Activated CD8-positive, alpha-beta memory T cell treated with anti-CD3 and anti-CD28 coated beads, Interleukin-2, amount 10 ng/mL, durations not matched to agents 7 days and 5 days (primary cell): ENCODE measurements at places on chromosomes 1 and 21.

GRCh38 chr21:35905096-35905962 is 155.0 kb downstream of the SETD4 start:
- DNase-seq, result no peak

GRCh38 chr1:205688171-205689080 is 8.1 kb upstream of the SLC45A3 start:
- no peak for DNase-seq

- no peak for DNase-seq
Measured at GRCh38 chr1:88557014-88557413, 127.1 kb upstream of the PKN2 start.

DNA sequence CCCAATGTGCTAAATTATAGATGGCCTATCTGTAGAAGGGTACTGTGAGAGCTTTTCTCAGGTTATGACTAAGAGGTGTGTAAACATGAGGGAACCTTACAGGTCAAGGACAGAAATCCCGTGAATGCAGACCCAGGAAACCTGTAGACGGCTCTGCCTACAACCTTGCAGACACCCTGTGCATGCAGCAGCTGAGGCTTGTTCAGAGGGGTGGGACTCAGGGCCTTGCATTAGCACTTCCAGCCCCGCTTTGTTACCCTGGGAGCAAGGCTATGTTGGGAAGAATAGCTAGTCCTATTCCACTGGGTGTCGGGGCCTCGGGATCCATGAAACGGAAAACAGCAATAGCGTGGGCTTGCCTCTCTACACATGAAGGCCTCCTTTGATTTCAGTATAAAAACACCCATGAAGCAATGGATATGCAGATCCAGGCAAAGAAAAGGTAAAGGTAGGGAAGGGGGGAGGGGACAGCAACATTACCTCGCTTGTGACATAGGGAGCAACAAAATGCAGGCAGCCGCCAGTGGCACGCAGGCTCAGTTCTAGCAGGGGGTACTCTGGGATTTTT is 9.5 kb upstream of the NDUFS5 start:
- no peak for DNase-seq

GRCh38 chr1:7329868-7330615 is 441.1 kb upstream of the VAMP3 start:
- DNase-seq, result no peak

GRCh38 chr1:116671912-116672311 is 4.4 kb upstream of the IGSF3 start:
- DNase-seq, result no peak

DNA sequence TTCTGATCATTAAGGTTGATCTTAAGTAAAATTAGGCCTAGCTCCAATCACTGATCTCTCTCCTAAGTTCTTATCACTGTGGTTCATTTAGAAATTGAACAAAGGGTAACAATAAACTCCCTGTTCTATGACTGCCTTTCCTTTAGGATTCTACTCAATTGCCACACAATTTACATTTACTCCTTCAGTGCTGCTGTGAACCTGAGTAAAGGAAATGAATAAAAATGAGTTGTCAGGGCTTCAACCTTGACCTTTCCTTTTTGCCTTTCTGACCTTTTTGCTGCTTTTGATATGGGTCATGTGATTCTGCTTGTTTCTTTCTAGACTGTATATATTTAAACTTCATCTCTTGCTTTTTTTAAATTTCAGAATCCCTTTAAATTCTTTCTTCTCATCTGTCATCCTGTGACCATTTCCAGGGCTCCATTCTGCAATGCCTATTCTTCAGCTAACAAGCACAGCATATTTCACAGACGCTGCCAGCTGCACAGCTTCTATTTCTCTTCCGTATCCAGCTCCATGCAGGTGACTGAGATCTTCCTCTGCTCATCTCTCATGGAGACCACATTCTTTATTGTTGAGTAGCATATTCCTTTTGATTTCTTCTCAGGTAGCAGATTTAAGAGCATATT is 3.2 kb downstream of the LRRC8B start:
- no peak for DNase-seq

GRCh38 chr21:17903029-17903806 is 84.1 kb upstream of the C21orf91 start:
- DNase-seq, result no peak

DNA sequence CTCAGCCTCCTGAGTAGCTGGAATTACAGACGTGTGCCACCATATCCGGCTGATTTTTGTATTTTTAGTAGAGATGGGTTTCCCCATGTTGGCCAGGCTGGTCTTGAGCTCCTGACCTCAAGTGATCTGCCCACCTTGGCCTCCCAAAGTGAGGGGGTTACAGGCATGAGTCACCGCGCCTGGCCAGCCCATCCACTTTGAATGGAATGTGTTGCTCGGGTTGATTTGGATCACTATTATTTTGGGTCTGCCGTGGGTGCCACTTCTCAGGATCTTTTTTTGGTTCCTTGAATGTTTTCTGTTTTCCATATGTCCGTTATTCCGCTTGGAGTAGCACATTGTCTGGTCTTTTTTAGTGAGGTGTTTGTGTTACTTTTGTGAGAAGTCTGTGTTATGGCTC is 17.0 kb downstream of the PCNT start:
- DNase-seq, result no peak

DNA sequence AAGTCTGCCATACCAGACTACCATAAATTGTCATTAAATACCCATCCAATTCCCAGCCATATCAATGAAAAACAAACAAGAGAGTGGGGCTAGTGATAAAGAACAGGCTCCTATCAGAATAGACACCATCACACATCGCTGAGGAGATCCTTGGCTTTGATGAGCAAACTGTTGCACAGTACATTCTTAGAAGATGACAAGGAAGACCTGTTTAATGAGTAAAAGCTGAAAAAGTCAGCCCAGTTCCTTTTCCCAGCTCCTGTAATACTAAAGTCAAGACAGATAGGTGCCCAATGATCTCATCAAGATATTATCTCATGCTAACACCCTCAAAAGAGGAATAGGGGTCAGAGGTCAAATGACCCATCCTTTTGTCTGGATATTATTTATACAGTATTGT is 164.5 kb upstream of the COA6 start:
- DNase-seq, result no peak

DNA sequence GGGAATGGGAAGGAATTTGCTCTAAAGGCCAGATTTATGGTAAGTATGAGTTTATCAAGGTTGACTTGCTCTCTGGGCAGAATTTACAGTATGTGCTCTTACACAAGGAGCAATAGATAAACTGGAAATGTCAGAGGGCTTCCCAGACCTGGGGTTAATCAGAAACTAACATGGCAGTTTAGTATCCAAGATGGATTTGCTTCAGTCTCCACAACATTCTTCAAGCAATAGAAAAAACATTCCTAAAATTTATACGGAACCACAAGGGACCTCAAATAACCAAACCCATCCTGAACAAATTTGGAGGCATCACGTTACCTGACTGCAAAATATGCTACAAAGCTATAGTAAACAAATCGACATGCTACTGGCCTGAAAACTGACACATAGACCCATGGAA is 606.7 kb upstream of the CHRM3 start:
- no peak for DNase-seq

DNA sequence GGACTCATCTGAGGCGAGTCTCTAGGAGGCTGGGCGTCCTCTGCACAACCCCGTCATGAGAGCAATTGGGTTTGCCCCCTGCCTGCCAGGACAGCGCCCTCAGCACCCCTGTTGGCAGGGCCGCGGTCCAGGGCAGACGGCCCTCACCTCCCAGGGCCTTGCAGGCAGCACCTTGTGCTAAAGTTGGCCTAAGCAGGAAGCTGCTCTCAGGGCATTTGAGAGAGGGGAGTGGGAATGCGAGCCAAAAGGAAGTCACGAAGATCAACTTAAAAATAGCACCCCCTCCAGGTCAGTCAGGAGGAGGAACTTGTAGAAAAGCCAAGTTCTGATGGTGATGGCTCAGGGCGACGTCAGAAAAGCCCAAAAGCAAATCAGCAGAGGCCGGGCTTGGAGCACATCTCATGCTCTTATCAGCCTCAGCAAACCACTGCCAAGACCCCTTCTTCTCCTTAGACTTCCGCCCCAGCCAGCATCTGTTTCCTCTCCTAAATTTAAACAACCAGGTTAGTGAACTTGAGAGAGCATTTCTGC is 12.6 kb upstream of the ADORA3 start:
- DNase-seq, result peak; percentile 65

DNA sequence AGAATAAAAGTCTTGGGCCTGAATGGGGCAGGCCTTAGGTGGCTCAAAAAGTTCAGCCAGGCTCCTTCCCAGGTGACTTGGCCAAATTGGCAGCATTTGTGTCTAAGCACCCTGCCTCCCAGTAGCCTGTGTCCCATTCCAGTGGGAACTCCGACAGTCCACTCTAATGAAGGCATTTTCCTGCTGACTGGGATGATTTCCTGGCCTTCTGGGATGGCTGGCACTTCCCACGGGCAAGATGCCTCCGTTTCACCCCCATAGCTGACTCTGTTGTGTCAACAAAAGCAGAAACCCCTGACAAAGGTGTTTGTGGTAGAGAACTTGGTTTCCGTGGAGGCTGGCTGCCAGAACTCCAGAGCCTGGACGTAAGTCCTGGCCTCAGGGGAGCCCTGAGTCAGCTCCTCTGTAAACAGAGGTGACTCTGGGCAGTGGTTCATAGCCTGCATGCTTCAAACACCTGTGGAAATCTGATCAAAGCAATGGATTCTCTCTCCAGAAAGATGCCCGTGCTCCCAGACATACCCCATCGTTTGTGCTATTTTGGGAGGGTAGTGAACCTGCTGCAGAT is 36.6 kb downstream of the WNT3A start:
- DNase-seq, result no peak

- DNase-seq, result no peak
Measured at GRCh38 chr1:98398092-98398491, 263.4 kb upstream of the SNX7 start.

GRCh38 chr1:212635141-212635631 is 26.6 kb downstream of the ATF3 start:
- no peak for DNase-seq
